Spinal cord (tissue), 10 donors: ENCODE measurements at places on chromosomes 3 and 15. TPM values are rescaled to one million over a fixed set of nuclear protein-coding genes. Genes with fewer than 3 reads are reported as not detected.

DNA sequence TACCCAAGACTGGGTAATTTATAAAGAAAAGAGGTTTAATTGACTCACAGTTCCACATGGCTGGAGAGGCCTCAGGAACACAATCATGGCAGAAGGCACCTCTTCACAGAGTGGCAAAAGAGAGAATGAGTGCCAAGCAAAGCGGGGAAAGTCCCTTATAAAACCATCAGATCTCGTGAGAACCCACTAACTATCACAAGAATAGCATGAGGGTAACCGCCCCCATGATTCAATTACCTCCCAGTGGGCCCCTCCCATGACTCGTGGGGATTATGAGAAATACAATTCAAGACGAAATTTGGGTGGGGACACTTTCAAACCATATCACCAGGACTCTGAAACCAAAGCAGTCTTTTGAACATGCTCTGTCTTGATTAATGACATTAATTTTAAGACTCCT is 7.0 kb downstream of the RTP3 start:
- no peak for DNase-seq

- DNase-seq: peak; percentile 55
Observed at GRCh38 chr3:26049951-26050350, 260.1 kb downstream of the OXSM start.

GRCh38 chr3:197241173-197241572 is 57.2 kb downstream of the DLG1 start:
- DNase-seq: no peak

Gene MYO5A
- total RNA-seq: 47.8 TPM

Gene C3orf22
- total RNA-seq: not detected

Gene PLAAT1
- total RNA-seq: 9.3 TPM

DNA sequence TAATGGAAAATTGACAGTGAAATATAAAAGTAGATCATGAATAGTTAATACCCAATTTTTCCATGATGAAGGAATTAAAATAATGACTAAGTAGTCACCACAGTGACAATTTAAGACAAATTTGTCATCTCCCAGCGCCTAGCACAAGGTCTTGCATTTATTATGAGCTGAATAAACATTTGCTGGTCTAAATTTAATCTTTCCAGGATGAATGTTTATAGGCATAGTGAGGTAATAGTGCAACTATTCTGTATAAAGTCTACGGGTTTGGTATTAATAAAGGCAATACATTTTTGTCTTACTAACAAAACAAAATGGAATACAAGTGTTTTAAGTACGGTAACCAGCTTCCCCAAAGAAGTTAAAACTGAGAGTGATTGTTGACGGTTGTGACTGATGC is 209.3 kb downstream of the CD47 start:
- DNase-seq: no peak

- no peak for DNase-seq
Observed at GRCh38 chr3:78177780-78178179, 1137.9 kb downstream of the ROBO2 start.
